ENCODE measurements at places on chromosomes 4 and X.

GRCh38 chr4:170157670-170158069, 67.9 kb upstream of the AADAT start:
- DNase-seq, result no peak

GRCh38 chr4:145414226-145414625, 67.4 kb upstream of the SMAD1 start:
- no peak for DNase-seq

DNA sequence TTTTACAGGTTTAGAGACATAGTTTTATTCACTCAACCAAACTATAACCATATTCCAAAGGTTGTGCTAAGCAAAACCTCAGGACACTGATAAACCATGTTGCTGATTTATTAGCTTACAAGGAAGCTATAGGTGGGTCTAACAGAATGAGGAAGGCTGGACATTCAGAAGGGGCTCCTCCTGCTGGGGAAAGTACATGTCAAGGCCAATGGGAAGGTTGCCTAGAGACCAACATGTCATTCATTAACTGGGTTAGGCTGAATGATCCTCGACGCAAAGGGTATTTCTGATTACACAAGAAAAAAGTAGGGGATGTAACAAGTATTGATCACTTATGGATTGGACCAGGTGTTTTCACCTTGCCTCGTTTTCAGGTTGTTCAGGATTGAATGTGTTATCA, 30.3 kb downstream of the SLC10A6 start:
- no peak for DNase-seq

DNA sequence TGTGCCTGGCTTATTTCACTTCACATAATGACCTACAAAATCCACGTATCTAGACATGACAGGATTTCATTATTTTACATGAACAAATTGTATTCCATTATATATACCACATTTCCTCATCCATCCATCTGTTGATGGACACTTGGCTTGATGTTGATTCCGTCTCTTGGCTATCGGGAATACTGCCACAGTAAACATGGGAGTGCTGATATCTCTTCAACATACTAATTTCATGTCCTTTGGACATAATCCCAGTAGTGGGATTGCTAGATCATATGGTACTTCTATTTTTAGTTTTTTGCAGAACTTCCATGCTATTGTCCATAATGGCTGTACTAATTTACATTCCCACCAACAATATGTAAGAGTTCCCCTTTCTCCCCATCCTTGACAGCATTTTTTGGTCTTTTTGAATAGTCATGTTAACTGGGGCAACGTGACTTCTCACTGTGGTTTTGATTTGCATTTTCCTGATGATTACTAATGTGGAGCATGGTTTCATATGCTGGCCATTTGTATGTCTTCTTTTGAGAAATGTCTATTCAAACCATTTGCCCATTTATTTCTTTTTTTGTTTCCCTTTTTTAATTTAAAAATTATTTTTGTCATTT, 68.9 kb downstream of the HTRA3 start:
- peak; percentile 45 for DNase-seq

DNA sequence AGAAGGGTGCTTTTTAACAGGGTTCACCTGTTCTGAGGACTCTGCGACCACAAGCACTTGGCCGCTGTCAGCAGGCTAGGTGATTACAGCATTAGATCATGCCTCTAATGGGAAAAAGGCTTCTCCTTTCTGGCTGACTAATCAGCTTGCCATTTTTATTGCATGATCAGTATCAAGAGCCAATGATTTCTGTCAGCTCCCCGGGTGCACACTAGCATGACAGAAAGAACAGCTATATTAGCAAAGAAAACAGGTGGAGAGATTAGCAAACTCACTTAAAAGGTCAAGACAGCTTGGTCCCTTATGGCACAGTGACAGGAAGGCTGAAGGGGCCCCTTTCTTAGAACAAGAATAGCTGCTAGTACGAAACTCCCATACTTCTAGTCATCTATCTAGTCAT, 170.0 kb downstream of the SMIM20 start:
- DNase-seq, result peak; percentile 58

GRCh38 chr4:115529126-115529525, 415.7 kb upstream of the NDST4 start:
- no peak for DNase-seq

GRCh38 chrX:20317873-20318272, 51.2 kb upstream of the RPS6KA3 start:
- no peak for DNase-seq
